Choroid plexus epithelial cell (primary cell): ENCODE measurements at places on chromosomes 5 and 9.
A peak's percentile ranks its signal among the peaks of the same experiment; 100 is the strongest.

GRCh38 chr5:137660349-137660817 lies 75.5 kb downstream of the KLHL3 start:
- peak; percentile 90 for DNase-seq

- DNase-seq = no peak
Observed at GRCh38 chr9:106059886-106060285, 365.5 kb downstream of the TMEM38B start.

- no peak for DNase-seq
Observed at GRCh38 chr5:5200133-5200532, 60.0 kb downstream of the ADAMTS16 start.

GRCh38 chr9:14412775-14413174 lies 98.8 kb upstream of the NFIB start:
- peak; percentile 25 for DNase-seq

DNA sequence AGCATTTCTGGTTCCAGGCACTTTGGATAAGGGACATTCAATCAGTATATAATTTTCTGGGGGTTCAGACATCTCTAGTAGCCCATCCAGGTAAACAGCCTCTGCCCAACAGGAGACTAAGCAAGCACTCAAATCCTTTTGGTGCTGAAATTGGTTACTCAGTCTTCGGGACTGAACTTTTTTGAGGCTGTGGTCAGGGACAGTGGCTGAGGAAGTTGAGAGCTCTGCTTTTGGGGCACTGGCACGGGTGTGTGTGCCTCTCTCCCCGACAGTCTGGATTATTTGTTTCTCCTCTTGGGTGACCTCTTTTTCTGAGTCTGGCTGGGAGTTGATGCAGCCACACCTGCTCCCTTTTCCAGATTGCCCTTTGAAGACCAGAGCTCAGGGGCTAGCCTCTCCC lies 47.6 kb downstream of the ACER2 start:
- DNase-seq = no peak

GRCh38 chr5:606526-607399 lies 5.4 kb upstream of the CEP72 start:
- DNase-seq = no peak

- peak; percentile 58 for DNase-seq
Observed at GRCh38 chr9:136983656-136984314, 992 bp downstream of the LCNL1 start.

DNA sequence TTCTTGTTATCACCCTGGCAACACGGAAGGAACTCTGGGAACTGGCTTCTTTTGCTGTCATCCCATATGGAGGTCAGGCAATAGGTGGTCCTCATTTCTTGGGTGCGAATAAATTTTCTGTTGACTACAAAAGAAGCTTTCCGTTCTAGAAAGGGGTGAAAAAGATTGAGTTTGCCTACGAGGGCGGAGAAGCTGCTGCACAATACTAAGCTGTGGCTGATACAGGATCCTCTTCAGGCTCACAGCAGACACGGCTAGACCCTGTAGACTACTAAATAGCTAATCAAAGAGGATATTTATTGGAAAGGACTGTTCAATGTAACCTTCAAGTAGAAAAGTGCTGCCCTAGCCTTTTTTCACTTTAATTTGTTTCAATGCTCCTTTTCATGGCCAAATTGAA lies 58.1 kb downstream of the TJP2 start:
- DNase-seq = no peak

GRCh38 chr5:113090336-113091106 lies 113.9 kb downstream of the DCP2 start:
- no peak for DNase-seq

DNA sequence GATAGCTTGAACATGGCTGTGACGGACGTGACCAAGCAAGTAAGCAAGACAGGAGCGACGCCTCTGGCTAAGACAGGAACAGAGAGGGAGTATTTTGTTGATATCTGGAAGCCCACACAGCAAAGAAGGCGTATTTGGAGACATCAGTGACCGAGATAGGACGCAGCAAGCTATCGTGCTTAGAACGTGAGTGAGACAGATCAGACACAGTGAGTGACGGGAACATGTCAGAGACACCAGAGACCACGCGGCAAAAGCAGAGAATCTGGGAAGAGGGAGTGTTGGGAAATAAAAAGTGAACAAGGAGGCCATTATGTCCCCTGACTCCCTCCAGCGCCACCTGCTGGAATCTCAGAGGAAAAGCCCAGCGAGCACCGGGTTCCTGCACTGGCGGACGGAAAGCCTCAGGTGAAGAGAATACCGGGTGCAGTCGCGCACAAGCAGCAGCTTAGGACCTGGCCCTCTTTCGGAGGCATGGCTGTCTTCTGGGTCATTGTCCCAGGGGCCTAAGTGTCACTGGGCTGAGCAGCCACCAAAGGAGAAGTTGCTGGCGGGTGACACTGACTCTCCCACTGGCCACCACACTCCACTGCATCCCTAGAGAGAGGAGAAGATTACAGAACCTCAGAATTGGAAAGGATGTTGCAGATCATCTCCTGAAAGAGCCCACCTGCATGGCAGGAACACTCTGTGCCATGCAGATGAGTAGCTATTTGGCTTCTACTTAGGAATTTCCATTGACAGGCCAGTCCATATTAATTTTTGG lies 99.1 kb downstream of the FBXO38 start:
- DNase-seq = peak; percentile 69

DNA sequence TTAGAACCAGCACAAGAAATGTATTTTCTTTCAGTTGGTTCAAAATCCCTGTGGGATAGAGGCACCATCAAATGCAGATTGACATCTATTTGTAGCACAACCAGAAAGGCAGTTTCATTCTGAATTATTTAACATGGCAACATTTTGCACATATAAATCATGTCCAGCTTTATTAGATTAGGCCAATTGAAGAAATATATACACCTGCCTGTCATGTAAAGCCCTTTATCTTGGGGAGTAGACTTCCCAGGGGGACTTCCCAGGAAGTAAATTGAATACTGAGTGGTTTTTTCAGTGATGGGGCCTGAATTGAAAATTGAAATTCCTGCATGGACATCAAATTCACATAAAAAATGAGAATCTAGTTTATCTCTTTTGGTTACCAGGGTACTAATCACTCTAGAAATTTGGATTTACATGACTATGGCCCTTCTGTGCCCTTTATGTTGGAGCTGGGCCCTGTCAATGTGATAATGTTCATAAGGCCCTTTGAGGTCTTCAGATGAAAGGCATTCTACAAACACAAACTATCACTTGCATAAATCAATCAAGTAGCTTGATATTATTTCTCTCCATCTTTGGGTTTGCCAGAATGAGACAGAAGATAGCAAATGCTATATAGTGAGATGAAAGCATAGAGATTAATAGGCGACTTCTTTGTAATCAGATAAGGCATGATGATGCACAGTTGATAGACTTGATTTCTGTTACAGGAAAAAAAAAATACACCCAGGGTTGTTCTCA lies 26.2 kb upstream of the ZNF608 start:
- no peak for DNase-seq

DNA sequence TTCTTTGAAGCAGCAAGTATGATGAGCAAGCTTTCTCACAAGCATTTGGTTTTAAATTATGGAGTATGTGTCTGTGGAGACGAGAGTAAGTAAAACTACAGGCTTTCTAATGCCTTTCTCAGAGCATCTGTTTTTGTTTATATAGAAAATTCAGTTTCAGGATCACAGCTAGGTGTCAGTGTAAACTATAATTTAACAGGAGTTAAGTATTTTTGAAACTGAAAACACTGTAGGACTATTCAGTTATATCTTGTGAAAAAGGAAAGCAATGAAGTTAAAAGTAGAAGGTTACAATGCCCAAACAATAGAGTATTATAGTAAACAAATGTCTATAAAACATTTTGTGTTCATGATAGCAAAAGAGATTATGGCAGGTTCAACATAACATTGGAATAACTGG lies 88.6 kb downstream of the JAK2 start:
- no peak for DNase-seq

DNA sequence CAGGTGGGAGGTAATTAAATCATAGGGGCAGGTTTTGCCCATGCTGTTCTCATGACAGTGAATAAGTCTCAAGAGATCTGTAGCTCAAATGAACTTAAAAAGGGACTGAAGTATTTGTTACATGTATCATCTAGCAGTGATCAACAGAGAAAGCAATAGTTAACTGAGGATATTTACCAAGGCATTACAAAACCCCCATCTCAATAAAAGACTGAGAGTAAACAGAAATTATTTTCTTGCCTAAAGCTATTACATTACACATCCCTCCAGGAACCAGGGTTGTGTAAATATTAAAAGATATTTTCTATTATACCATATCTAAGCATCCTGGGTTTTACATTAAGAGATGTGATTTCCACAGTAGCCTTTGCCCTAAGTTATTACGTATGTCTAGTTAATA lies 169.9 kb downstream of the CTNND2 start:
- DNase-seq = no peak

GRCh38 chr5:112757468-112758208 lies 20.0 kb downstream of the APC start:
- peak; percentile 82 for DNase-seq

GRCh38 chr9:94875300-94876020 lies 149.0 kb downstream of the AOPEP start:
- DNase-seq = no peak

DNA sequence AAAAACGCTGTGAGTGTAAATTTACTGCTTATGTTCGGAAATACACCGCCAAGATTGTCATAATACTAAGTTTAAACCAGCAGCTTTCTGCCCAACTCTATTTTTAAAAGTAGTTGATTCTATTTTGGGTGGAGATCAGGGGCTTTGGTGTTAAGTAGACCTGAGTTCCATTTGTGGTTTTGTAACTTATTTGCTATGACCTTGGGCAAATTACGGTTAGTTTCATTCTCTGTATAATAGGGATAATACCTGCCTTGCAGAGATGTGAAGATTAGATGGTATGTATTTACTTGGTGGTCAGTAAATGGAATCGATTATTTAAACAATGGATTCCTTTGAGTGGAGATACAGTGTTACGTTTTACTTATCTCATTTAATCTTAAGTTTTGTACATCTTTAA lies 1.6 kb downstream of the RAD23B start:
- no peak for DNase-seq

GRCh38 chr9:21077781-21078180 lies at the start of gene IFNB1:
IFNB1 (minus strand) TSS chr9:21077942; CDS start chr9:21077869, 73 bp downstream.
- DNase-seq = no peak

DNA sequence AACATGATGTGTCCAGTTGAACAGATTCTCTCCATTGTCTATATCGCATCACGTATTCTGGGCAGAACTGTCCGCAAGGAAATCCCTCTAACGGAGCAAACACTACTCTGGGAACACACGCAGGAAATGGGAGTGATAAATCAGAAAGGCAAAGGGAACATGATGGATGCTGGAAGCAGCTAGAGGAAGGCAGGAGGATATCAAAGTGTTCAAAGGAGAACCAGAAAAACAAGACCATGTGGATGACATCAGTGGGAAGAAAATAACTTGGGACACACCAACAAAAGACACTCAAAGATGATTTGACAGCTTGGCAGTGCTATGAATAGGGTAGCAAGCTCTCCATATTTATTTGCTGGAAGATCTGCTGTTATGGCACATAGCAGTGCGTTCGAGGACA lies 142.9 kb downstream of the PLK2 start:
- DNase-seq = no peak

DNA sequence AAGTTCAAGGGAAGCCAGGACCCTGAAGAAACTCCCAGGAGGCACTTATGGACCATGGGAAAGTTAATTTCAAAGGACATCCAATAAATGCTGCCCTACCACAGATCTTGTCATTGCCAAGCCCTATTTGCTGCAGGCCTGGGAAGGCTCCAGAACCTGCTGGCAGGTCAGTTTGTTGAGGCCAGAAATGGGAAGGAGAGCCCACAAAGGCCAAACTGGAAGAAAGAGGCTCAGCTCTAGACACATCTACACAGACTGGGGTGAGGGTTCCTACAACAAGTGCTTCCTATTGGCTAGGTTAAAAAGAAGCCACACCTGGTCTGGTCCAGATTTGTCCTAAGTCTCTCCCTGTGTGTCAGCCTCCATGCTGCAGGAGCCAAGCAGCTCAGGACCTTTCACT lies 94.4 kb downstream of the SIL1 start:
- no peak for DNase-seq

DNA sequence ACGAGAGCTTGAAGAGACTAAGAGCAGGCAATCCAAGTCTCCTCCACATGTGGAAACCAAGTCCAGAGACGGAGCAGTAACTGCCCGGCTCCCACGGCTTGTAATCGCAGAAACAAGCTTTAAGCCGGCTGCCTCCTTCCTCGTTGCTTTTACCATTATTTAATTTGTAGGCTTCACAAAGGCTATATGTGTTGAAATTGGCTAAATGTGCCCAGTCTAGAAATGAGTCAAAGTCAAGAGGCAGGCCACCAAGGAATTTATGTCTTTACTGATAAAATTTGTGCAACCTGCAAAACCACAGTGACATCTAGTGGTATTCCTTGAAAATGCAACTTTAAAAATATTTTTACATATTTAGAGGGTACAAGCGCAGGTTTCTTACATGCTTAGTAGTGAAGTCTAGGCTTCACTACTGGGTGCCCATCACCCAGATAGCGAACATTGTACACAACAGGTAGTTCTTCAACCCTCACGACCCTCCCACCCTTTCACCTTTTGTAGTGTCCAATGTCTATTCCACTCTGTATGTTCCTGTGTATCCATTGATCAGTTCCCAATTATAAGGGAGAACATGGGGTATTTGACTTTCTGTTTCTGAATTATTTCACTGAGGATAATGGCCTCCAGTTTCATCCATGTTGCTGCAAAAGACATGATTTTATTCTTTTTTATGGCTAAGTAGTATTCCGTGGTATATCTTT lies 33.5 kb upstream of the EBF1 start:
- DNase-seq = peak; percentile 87

GRCh38 chr5:149937610-149938009 lies 7.0 kb downstream of the PDE6A start:
- DNase-seq = peak; percentile 13
